Activated CD8-positive, alpha-beta T cell treated with anti-CD3 and anti-CD28 coated beads for 36 hours (primary cell): ENCODE measurements at places on chromosomes 13 and 19.

DNA sequence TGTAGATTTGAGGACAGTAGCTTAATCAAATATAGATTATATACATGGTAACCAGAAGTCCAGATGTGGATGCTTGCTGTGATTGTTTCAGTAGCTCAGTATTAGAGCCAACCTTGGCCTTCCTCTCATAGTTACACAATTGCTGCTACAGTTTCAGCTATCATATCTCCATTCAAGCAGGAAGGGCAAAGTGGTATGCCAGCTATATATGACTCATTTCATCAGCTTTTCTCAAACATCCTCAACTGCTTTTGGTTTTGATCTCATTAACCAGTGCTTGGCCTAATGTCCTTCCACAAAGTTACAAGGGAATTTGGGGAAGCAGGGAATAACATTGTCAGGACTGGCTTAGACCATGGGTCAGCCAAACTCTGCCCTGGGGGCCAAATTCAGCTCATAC lies 73.0 kb upstream of the MAB21L1 start:
- no peak for DNase-seq

DNA sequence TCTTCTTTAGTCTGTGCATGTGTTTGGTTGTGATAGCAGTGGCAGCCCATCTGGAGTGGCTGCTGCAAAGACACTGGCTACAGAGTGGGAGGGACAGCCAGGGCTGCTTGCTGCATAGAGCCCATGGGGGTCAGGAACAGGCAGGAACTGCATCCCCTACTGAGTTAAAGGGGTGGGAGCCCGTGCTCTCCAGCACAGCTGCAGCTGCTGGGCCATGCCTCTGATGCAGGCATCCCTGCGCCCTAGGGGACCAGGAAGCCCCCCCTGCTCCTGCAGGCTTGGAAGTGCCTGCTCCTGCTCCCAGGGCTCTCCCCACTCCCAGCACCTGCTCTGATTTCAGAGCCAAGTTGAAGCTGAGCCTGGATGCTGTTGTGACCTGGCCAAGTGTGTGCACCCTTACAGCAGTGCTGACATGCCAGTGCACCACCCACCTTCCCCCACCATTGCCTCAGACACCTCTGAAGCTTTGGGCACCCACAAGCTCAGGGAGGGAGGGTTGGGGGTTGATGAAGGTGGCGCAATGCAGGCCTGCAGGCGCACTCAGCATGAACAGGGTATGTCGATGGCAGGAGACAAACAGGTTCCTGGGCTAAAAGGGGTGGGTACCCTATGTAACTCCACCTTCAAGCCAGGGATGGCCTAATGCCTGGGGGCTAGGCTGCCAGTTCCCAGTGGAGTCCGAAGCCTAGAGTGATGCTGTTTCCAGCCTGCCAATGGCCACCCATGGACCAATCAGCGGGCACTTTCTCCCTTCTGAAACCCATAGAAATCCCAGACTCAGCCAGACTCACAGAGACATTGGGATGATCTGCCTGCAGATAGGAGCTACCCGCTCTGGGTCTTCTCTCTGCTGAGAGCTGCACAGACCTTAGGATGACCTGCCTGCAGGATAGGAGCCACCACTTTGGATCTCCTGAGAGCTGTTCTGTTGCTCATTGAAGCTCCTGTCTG lies 919.9 kb upstream of the MIR17HG start:
- no peak for DNase-seq

DNA sequence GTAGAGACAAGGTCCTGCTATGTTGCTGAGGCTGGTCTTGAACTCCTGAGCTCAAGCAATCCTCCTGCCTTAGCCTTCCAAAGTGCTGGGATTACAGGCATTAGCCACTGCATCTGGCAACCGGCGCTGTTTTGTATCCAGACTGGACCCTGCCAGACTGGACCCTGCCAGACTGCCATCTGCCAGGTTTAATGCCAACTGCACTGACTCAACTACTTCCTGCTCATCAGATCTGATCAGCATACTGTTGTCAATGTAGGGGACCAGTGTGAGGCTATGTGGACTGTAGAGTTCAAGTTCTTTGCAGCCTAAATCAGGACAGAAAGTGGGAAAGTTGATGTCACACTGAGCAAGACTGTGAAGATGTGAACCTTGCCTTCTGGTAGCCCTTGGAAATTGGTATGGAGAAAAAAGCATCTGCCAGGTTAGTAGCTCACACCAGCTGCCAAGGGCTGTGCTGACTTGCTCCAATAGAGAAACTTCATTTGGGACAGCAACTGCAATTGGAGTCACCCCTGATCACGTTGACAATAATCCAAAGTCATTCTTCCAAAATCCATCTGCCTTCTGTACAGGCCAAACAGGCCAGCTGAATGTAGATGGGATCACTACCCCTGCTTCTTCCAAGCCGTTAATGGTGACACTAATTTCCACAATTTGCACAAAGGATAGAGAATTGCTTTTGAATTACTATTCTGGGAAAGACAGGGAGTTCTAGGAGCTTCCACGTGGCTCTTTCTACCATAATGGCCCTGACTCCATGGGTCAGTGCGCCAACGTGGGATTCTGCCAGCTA lies 36.8 kb upstream of the ATP1A3 start:
- DNase-seq = no peak

- peak; percentile 12 for DNase-seq
These were observed 89.3 kb downstream of the MIPEP start for GRCh38 chr13:23799945-23800344.

DNA sequence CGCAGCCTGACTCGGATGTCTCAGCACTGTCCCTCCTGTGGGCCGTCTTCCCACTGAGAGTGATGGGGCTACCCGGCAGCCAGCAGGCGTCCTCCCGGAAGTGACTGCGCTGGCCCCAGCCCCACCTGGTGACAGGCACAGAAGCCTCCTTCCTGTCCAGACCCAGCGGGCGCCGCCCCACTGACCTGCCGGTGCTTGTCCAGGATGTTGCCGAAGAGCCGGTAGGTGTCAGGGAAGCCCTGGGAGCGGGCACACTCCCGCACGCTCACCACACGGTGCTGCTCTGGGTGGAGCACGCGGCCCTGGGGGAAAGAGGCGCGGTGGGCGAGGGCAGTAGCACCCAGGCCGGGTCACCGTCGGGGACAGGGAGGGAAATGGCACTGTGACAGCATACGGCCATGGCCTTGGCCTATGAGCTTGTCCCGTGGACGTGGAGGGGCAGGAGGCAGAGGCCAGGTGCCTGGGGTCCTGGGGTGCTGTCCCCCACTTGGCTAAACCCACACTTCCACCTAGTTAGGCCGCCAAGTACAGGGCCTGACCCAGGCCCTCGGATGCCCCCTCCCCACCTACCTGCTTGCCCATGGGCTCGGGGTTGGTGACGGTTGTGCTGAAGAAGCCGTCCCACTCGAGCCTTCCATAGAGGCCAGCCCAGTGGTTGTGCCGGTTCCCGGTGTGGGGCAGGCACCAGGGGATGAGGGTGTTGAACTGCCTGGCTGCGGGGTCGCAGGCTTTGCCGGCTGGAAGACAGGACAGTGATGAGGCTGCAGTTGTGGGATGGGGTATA lies 16.0 kb upstream of the EIF3G start:
- no peak for DNase-seq

DNA sequence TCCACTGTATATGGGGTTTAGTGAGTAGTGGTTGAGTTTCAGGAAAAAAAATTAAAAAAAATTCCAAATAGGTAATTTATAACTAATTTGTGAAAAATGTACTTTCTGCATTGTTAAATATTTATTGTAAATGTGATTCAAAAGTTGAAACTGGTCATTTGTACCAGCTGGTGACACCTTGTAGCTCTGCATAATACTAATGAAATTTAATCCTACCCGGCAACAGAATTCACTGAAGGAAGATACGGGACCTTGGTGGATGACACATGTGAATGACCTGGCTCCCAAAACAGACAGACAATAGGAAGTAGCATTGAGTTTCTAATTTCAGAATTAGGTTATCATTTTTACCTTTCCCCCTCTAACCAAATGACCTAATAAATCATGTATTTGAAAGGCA lies 73.8 kb downstream of the SLITRK6 start:
- DNase-seq = no peak

- DNase-seq = no peak
These were observed 14.2 kb upstream of the TUBGCP3 start for GRCh38 chr13:112602189-112602588.

- DNase-seq = no peak
These were observed 91.7 kb downstream of the SERP2 start for GRCh38 chr13:44465318-44465717.

DNA sequence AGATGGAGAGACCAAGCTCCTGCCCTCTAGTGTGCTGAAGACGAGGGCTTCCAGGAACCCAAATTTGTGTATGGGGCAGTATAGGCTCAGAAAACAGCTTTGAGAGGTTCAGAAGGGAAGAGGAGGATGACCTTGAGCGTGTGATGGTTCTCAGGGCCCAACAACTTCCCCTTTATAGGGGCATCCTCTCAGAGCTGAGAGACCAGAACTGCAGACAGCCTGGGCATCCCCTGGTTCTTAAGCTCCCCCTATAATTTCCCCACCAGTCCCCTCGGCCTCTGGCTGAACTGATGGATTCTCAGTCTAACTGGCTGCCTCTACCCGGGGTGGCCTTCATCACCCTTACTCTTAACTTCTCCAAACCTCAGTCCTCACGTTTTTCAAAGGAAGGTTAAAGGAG lies 167.5 kb downstream of the URI1 start:
- DNase-seq = no peak

- no peak for DNase-seq
These were observed 3.0 kb downstream of the IRS2 start for GRCh38 chr13:109783447-109783814.

GRCh38 chr13:38630780-38631179 lies 56.1 kb upstream of the FREM2 start:
- DNase-seq = no peak

GRCh38 chr19:51367255-51367564 lies 1.0 kb upstream of the ETFB start:
- peak; percentile 62 for DNase-seq

- no peak for DNase-seq
These were observed 18.2 kb downstream of the ZNF565 start for GRCh38 chr19:36196249-36196648.

DNA sequence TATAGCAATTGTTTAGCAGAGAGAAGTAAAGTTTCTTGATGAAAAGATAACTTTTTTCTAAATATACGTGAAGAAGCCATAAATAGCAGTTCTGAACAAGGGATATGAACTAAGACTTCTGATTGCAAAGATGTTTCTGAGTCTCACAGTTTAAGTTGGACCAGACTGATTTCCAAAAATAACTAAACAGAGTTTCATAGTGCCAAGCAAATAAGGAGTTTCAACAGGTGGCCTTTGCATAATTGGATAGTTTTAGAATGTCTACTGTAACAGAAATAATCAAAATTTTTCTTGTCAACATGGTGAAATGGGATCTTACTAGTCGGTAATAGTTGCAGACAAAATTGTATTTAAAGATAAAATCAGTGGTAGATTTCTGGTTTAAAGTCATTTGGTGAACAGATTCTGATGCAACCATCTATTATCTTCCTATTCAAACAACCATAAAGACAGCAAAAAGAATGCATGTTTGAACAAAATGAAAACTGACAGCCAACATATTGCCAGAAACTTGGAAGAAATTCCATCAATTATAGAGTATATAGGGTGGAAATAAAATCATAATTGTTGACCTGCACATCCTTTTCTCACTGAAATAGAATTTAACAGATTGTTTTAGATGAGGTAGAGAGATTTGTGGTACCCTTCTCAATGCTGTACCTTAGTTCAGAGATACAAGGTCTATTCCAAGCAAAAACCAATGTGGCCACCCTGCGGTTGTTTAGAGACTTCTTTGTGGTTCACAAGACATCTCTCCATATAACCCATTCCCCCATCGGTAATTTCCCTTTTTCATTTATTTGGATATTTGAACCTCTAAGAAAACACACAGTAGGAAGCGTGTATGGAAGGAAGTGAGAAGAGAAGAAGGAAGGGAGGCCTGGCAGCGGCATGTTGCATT lies 275.3 kb downstream of the COG6 start:
- no peak for DNase-seq
